ENCODE measurements at places on chromosomes 5 and 9.

- no peak for DNase-seq
These were observed 65.2 kb upstream of the RNU6ATAC start for GRCh38 chr9:134229466-134230091.

DNA sequence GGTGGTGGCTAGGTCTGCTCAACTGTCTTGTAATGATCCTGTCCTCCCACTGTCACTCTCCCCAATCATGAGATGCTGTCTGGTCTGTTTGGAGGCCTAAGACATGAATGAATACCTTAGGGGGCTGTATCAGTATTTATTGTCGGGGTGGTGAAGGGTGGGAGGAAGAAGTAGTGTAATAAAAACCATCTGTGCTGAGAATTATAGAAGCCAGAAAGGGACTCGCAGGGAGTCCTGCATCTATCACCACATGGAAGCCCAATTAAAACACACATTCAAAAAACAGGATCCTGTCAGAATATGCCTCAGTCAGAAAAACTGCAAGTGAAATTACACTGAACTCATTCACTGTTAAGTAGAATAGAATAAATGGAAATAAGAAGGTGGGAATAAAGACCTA lies 1134.3 kb upstream of the C9orf72 start:
- DNase-seq, result no peak

- DNase-seq, result no peak
These were observed 29.2 kb upstream of the RXRA start for GRCh38 chr9:134297083-134297410.

- DNase-seq, result no peak
These were observed 272.3 kb downstream of the NTRK2 start for GRCh38 chr9:84941792-84942191.

GRCh38 chr5:159891371-159891770 lies 24.9 kb upstream of the ADRA1B start:
- DNase-seq, result no peak

DNA sequence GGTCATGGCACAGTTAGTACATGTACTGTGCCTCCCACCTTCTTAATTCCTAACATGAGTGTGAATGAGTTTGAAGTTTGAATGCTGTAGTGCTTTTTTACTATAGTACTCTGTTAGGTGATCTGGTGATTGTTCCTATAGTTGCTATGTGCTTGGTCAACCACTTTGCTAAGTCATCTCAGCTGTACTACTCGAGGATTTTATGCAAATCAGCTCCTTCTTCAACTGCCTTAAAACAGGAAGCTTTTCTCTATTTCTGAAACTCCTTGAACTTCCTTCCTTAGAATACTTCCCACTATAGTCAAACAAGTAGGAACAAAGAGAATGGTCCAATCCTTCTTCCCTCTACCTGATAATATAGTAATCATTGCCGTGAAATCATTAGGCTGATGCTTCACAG lies 219.6 kb downstream of the CTNND2 start:
- no peak for DNase-seq

- DNase-seq, result no peak
These were observed 199.4 kb upstream of the ST8SIA4 start for GRCh38 chr5:101102506-101102905.
